ENCODE measurements at places on chromosomes 4 and X.

- no peak for DNase-seq
Measured at GRCh38 chrX:65035446-65035770, 59.2 kb upstream of the ZC4H2 start.

GRCh38 chrX:29617725-29618124 is 597.6 kb upstream of the MAGEB2 start:
- DNase-seq = no peak

GRCh38 chr4:19557161-19557560 is 694.5 kb upstream of the SLIT2 start:
- DNase-seq = no peak

- no peak for DNase-seq
Measured at GRCh38 chr4:173379929-173380328, 9.2 kb downstream of the SAP30 start.

GRCh38 chr4:30875658-30876269 is 155.6 kb downstream of the PCDH7 start:
- DNase-seq = no peak

- no peak for DNase-seq
Measured at GRCh38 chr4:39305912-39306677, 60.1 kb downstream of the RFC1 start.

DNA sequence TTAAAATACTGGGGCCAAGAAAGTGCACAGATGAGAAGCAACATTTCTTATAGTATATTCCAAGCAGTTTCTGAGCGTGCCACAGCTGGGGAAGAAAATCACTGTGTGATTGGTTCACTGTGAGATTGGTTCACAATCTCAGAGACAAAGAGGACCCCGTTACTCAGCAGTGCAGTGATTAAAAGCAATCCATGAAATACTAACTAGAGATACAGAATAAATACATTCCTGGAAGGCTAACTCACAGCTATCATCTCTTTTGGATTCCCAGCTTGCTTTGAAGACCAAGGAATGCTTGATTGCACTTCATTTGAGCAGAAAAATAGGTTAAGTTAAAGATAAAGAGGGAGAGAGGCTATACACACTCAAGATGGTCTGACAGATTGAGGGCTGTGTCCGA is 132.1 kb upstream of the RAPGEF2 start:
- no peak for DNase-seq

- DNase-seq = no peak
Measured at GRCh38 chrX:66676990-66677389, 38.1 kb upstream of the EDA2R start.

Data from SIG-M5 (cell line).